ENCODE measurements at places on chromosomes 6 and 20. TPM values are rescaled to one million over a fixed set of nuclear protein-coding genes. Genes with fewer than 3 reads are reported as not detected.

The KCNB1 gene
- polyA plus RNA-seq = 0.54 TPM

The CDH4 gene
- polyA plus RNA-seq = 3.6 TPM

The F13A1 gene
- polyA plus RNA-seq = 36.9 TPM

DNA sequence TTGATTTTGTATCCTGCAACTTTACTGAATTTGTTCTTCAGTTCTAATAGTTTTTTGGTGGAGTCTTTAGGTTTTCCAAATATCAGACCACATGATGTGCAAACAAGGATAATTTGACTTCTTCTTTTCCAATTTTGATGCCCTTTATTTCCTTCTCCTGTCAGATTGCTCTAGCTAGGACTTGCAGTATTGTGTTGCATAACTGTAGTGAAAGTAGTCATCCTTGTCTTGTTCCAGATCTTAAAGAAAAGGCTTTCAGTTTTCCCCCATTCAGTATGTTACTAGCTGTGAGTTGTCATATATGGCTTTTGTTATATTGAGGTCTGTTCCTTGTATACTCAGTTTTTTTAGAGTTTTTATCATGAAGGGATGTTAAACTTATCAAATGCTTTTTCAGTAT is 4.6 kb downstream of the MICB start:
- no peak for DNase-seq

The TNFRSF6B gene
- 0.98 TPM for polyA plus RNA-seq

The ATP6V1G2 gene
- 2.6 TPM for polyA plus RNA-seq

DNA sequence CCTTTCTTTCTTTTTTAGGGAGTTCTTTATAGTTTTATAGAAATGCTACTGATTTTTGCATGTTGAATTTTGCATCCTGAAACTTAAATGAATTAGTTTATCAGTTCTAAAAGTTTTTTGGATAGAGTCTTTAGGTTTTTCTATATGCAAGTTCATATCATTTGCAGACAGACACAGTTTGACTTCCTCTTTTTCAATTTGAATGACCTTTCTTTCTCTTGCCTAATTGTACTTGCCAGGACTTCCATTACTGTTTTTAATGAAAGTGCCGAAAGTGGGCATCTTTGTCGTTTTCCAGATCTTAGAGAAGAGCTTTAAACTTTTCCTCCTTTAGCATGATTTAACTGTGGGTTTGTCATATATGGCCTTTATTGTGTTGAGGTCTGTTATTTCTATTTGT is 21.1 kb upstream of the EDN1 start:
- DNase-seq = no peak

DNA sequence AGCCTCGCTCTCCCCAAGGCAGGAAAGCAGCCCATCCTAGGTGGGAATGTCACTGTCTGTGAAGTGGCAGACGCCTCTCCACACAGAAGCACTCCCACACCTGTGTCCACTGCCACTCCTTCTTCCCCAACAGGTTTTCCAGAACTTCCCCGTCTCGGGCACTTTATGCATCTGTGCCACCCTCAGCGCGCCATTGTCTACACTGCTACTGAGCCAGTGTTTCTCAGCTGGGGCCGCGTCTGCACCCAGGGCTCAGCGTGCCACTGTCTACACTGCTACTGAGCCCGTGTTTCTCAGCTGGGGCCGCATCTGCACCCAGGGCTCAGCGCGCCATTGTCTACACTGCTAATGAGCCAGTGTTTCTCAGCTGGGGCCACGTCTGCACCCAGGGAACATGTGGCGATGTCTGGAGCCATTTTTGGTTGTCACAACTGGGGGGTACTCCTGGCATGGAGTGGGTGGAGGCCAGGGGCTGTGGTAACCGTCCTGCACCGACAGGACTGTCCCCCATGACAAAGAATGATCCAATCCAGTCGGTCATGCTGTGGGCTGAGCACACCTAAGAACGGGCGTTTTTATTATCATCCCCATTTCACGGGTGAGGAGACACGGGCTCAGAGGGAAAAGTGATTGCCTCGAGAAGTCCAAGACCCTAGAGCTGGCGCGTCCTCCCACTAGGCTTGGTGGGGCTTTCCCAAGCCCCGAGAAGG is 41.7 kb upstream of the ZBP1 start:
- DNase-seq = no peak

DNA sequence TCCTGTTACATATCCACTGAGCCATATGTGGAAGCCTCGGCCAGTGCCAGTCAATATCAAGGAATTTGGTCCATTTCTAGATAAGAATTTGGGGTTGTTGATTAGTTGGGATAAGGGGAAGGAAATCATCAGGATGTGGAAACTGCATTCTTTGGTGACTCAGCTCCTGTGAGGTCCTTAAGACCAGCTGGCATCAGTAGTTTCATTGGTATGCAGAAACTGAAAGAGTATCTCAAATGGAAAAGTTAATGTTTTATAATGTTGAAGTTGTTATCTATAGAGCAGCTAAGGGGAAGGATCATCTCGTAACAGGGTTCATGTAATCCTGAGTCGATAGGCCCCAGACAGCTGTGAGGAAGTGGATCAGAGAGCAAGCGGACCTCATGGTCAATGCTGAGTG is 87.9 kb upstream of the PRND start:
- no peak for DNase-seq

DNA sequence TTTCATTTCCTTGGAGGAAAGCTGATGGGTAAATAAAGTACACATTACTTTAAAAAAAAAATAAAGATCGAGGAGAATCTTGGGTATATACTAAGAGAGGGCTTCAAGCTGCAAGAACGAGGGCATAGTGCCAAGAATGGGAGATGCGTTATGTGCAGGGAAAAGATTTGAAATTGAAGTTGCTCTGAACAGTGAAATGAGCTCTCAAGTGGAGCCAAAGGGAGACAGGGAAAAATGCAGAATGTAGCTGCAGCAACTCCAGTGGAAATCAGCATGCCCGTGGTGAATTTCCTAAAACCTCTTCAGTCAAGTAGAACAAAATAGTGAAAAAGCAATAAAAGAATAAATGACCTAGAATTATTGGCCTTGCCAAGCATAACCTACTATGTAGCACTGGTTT is 11.4 kb upstream of the COL9A1 start:
- peak; percentile 35 for DNase-seq

GRCh38 chr6:34084591-34085290 is 61.1 kb downstream of the GRM4 start:
- no peak for DNase-seq

DNA sequence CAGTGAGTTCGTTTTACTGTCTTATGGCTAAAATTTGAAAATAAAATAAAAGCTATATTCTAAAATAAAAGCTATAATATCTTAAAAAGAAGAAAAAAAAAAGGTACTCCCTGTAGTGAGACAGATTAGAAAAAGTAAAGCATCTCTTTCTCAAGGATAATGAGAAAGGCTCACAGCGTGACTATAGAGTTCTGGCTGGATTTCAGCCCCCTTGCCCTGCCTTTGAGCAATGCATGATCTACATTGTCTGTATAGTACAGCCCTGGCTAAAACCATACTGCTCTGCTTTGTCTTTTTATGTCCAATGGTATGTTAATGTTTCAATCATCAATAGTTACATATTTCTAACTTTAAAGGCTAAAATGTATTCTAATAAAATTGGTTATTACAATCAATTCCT is 91.2 kb downstream of the PRSS35 start:
- no peak for DNase-seq

DNA sequence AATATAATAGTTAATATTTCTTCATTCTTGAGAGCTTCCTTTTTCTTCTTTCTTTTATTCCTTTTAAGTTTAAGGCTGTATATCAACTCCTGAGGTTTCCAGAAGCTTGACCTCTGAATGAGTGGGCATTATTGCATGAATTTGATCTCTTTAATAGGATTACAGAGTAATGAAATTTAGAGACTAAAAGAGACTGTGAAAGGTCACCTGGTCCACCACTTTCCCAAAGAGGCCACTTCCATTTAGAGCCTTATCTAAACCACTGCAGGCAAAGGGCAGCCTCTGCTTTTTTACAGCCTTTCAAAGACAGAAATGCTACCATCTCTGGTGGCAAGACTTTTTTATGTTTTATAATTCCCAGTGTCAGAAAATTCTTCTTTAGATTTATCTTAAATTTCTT is 215.3 kb upstream of the HS3ST5 start:
- DNase-seq = no peak

DNA sequence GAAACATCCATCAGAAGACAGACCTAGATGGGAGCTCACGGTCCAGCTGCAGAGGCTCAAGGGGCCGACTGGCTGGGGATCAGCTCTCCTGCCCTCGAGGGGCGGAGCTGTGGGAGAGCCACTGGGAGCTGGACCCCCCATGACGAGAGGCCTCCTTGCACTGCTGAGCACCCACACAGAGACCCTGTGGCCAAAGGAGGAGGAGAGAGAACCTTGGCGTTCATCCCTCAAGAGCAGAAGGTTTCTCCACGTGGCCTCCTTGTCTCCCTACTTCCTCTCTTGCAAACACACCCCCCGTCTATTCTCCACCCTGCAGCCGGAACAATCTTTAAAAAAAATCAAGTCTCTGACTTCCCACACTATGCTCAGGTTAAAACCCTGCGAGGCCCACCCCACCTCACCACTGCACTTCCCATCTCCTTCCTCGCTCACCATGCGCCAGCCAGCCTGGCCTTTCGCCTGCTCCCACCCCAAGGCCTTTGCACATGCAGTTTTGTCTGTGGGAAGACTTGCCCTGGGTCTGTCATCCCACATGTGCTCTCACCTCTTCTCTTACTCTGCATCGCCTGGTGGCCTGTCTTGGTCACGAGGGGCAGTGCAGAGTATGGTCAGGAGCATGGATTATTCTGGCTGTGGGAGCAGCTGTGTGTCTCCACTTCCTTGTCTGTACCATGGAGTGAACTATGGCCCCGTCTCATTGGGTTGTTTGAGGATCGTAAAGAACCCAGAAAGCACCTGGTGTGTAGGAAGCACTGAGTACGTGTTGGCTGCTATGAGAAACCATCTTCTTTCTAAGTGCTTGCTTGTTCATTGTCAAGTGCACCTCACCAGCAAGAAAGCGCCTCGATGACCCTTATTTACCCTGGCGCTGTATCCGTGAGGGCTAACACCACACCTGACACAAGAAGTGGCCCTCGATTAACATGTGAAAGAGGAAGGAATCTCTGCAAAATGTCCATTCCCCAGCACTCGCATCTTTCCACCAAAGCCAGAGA is 32.9 kb downstream of the PMEPA1 start:
- no peak for DNase-seq

The ITCH gene
- polyA plus RNA-seq = 42.5 TPM

DNA sequence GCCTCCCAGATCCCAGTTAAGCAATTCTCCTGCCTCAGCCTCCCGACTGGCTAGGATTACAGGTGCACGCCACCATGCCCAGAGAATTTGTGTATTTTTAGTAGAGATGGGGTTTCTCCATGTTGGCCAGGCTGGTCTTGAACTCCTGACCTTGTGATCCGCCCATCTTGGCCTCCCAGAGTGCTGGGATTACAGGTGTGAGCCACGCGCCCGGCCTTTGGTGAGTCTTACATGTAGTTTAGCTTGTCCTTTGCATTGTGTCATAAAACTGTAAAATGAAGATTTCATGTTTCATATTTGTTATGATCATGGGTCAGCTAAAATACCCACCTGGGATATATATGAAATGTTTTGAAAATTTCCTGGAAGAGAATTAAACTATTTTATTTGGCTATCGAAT is 183.5 kb downstream of the SASH1 start:
- no peak for DNase-seq

DNA sequence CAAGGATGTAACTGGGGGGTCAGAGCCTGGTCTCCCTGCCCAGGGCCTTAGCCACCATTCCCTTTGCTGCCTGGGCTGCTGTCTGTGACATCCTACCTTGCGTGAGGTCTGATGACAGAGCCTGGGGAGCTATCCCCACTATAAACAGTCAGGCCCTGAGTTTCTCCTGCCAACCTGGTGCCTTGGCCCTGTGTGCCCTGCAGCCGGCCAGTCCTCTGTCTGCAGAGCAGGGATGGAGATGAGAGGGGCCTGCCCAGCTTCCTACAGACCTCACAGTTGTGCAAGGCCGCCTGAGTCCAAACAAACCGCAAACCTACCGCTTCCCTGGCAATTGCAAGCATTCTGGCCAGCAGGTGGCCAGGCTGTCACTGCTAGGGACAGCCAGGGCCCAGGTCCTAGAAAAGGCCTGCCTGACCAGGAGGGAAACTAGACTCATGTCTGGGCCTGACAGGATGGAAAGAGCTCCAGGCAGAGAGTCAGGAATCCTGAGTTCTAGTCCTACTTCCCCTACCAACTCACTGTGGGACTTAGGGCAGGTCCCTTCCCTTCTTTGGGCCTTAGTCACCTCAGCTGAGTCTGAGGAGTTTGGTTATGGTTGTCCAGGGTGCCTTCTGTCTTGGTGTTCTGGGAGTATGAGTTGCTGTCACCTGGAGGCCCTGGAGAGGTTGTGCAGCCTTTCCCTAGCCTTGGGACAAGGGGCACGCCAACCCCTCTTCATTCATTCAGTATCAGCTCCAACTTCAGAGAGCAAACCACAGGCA is 86.2 kb downstream of the VEGFA start:
- no peak for DNase-seq

The EYS gene
- 0.58 TPM for polyA plus RNA-seq

GRCh38 chr6:30612213-30612612 is 4.8 kb downstream of the PPP1R10 start:
- DNase-seq = no peak

DNA sequence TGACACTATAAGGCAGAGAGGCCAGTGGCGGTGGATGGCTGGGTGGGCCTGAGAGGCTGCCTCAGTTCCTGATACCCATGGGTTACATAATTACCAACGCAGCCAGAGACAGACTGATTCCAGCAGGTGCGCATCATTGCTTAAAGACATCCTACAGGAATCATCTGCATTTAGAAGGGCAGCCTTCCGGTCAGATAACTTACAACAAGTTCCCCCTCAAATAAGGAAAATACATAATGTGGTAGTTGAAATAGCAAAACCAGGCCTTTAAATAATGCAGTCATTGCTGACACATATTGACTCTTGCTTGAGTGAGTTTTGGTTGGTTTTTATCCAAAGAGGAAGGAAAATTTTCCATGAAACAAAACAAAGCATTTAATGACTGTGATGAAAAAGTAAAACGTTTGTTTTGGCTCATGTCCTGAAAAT is 81.9 kb downstream of the SIM1 start:
- DNase-seq = no peak
